ENCODE measurements at places on chromosomes 13 and 19.

DNA sequence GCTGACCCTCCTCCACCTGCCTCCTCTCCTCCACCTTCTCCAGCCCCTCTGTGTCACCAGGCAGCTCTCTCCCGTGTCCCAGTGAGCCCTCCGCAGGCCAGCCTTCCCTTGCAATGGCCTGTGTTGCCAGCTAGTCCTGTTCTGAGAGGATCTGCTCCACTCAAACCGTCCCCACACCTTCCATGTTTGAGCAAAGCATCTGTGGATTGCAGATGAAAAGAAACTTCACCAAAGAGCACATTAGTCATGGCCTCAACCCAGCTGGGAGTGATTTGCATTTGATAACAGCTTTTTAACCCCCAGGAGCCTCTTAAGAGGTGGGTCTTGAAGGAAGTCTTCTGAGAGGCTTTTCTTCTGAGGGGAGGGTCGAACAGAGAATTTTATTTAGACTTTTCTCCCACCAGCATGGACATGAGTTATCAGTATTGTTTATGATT, 72.8 kb downstream of the COL4A2 start:
- no peak for DNase-seq

DNA sequence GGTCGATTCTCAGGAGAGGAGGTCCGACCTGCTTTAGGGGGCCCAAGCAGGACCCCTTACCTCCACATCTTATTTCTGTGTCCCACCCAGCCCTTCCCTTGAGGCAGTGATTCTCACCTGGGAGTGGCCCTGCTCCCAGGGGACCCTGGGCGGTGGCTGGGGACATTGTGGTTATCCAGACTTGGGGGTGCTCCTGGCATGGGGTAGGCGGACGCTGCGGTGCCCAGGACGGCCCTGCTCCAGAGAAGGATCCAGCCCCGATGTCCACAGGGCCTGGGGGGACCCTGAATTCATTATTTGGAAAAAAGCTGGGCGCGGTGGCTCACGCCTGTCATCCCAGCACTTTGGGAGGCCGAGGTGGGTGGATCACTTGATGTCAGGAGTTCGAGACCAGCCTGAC, 84.4 kb downstream of the GADD45B start:
- no peak for DNase-seq

- no peak for DNase-seq
These were observed 42.1 kb downstream of the LPAR6 start for GRCh38 chr13:48370815-48371214.

DNA sequence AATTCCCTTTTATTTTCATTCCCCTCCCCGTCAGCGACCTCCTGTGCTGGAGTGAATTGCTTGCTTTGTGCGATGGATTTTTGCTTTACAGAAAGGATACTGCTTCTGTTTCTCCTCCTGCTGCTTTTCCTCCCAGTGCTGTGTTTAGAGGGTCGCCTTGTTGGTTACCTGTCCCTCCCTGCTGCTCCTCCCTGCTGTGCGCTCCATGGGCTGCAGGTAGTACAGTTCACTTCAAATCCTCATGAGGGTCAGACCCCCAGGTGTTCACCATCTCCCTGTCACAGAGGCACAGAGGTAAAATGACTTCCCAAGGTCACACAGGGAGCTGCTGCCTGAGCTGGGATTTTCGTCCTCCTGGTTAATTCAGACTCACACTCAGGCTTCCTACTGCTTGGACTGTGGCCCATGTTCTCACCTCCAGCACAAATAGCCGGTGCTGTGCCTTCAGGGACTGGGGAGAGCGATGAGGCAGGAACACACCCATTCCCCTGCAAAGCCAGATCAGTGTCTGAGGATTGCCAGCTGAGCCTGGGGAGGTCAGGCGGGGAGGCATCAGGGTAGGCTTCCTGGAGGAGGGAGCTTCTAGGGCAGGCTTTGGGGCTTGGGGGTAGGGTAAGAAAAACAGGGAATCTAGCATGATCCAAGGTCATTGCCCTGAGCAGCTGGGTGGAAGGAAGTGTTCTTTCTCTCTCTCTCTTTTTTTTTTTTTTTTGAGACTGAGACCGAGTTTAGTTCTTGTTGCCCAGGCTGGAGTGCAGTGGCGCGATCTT, 14.4 kb downstream of the BICRA start:
- DNase-seq, result no peak

DNA sequence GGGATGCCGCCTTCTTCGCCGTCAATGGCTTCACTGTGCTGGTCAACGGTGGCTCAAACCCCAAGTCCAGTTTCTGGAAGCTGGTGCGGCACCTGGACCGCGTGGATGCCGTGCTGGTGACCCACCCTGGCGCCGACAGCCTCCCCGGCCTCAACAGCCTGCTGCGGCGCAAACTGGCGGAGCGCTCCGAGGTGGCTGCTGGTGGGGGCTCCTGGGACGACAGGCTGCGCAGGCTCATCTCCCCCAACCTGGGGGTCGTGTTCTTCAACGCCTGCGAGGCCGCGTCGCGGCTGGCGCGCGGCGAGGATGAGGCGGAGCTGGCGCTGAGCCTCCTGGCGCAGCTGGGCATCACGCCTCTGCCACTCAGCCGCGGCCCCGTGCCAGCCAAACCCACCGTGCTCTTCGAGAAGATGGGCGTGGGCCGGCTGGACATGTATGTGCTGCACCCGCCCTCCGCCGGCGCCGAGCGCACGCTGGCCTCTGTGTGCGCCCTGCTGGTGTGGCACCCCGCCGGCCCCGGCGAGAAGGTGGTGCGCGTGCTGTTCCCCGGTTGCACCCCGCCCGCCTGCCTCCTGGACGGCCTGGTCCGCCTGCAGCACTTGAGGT, 7.0 kb downstream of the MAP1S start:
- no peak for DNase-seq

DNA sequence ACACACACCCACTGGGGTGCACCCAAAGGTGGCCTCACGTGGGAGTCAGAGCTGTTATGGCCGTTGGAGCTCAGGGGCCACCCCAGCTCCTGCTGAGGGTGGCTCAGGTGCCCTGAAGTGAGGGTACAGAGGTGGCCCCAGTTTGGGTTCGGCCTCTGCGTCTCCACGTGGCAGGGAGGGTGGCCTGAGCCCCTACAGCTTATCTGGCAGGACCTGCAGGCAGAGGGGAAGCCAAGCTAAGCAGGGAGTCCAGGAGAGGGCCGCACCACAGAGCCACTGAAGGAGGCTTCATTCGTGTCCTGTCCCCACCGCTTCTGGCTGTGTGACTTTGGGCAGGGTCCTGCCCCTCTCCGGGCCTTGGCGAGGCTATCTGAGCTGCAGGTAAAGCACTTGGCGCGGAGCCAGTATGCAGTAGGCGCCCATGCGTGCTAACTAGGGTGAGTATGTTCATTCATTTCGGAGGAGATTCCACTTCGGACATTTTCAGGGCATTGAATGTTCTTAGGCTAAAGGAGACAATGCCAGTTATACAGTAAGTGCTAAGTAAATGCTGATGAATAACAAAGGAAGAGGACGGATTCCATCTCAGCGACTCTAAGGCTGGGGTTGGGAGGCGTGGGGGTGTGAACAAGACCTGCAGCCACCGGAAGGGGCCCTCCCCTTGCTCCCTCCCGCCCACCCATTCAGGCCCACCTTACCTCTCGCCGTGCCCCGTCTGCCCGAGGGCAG, 4.9 kb downstream of the REX1BD start:
- DNase-seq, result no peak

DNA sequence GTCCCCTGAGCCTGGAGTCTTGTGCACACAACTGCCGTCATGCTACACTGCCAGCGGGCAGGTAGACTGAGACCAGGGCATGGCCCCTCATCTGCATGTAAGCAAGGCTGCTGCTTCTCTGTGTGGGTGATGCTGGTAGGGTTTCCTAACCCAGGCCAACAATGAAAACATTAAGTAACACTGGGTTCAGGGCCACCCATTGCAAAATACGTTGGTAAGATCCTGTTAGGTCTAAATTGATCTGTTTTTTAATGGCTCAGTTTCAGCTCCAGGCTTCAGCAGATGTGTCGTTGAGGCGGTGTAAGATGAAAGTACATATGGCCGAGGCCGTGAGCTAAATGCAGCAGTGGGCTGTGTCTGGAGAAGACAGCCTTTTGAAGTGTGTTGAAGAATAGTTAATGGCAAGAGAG, 383.4 kb downstream of the IRS2 start:
- DNase-seq, result no peak

DNA sequence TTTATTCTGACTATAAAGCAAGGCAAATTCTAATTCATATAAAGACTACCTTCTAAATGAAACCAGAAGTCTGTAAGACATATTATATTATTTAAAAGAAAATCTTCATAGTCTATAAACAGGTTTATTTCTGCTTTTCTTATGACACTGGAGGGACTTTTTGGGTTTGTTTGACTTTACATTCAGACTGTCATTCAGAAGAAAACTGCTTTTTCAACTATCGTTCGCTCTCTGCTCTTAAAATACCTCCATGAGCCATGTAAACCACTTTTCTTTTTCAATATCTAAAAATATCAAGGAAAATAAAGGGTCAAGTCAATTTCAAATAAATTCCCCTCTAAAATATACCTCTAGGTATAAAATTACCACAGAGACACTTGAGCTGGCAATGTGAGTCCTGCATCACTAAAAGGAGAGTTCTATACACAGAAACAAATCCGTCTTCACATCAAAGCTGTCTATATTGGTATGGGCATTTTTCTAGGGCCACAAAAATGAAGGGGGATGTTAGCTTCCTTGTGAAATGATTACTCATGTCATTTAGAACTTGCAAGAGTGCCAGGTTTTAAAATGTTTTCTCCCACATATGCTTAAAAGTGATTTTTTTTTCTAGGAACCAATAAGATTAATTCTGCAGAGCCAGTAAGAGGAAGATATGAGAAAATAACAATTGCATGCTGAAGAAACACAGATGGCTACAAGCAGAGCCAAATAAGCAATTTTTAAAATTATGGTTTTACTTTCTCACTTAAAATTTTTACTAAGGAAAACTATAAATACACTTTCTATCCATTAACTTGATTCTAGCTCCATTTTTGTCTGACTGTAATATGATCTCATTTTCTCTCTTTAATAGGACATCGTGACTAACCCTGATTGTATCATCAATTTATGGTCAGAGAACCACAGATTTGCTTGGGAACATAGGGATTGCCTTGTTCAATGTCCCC, 181.8 kb downstream of the TBC1D4 start:
- peak; percentile 19 for DNase-seq

GRCh38 chr13:20831933-20832332, 58.2 kb upstream of the EEF1AKMT1 start:
- DNase-seq, result no peak

GRCh38 chr19:16541526-16542044, 652 bp downstream of the CHERP start:
- DNase-seq, result peak; percentile 11

DNA sequence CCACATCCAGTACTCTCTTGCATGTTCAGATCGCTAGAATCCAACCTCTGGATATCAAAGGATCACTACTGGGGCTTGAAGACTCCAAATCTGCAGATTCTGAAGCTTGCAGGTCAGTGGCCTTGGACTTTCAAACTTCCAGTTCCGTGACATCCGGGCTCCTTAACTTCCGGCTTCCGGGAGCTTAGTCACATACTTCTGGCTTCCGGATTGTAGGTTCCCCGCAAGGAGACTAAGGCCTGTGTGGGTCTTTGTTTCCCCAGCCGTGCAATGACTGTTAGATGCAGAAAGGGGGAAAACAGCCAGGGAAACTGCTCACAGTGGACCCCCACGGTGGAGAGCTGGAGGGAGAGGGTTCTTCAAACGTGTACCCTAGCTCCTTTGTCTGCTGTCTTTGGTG, 41.4 kb downstream of the ZNF333 start:
- DNase-seq, result no peak

GRCh38 chr13:100528353-100528752, 60.2 kb downstream of the GGACT start:
- no peak for DNase-seq

- no peak for DNase-seq
These were observed 94.2 kb downstream of the ZNF737 start for GRCh38 chr19:20471431-20471830.

GRCh38 chr19:58400316-58400915, 5.0 kb downstream of the RNF225 start:
- DNase-seq, result peak; percentile 28
